ENCODE measurements at places on chromosomes 2 and 18. TPM values are rescaled to one million over a fixed set of nuclear protein-coding genes. Genes with fewer than 3 reads are reported as not detected.

Gene DPP10
- total RNA-seq = not detected

Gene KIAA2012
- total RNA-seq = not detected

Gene CD207
- not detected for total RNA-seq

Gene CAPN14
- total RNA-seq = 0.23 TPM

Data from endothelial cell of umbilical vein (primary cell).